Anterior cingulate cortex (tissue), 58 donors: ENCODE measurements at places on chromosomes 1 and 21.

DNA sequence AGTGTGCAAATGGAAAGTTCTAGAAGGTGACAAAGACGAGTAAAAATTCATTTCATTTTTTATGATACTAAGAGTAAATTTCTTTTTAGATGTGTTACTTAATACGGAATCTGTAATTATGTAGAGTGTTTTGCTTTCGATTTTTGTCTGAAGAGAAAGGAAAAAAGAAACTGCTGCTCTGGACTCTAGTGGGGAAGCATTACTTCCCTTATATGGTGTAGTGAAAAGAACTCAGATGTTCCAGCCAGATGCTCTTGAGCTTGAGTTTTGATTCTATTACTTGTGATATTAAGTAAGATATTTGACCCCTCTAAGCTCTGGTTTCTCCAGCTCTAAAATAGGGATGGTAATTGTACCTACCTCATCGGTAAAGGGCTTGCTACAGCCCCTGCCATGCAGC is 12.2 kb upstream of the GPR161 start:
- no peak for DNase-seq

- DNase-seq = no peak
These were observed 28.3 kb upstream of the BTG2 start for GRCh38 chr1:203276916-203277545.

- DNase-seq = no peak
These were observed 139.9 kb downstream of the DHRS3 start for GRCh38 chr1:12477936-12478611.

- DNase-seq = no peak
These were observed 58.4 kb downstream of the LAMC2 start for GRCh38 chr1:183244466-183244865.

GRCh38 chr1:83849191-83850061 is 149.5 kb downstream of the TTLL7 start:
- no peak for DNase-seq

- no peak for DNase-seq
These were observed 42.9 kb upstream of the LGALS8 start for GRCh38 chr1:236480758-236481436.

DNA sequence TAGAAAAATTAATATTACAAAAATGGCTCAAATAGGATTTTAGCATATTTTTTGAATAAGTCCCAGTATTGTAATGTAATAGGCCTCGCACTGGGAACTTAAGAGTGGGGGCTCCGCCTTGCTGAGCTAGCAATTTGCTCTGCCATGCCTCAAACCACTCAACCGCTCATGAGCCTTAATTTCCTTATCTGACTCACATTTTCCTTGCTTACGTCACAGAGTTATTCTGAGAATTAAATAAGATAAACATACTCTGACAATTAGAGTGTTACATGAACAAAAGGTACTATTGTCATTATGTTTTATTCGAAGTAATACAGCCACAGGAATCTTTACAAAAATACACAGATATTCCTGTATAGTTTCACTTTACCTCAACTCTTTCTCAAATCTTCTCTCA is 108.1 kb downstream of the SLC44A5 start:
- DNase-seq = no peak
